GM19239 (cell line): ENCODE measurements at places on chromosomes 16 and 17.

DNA sequence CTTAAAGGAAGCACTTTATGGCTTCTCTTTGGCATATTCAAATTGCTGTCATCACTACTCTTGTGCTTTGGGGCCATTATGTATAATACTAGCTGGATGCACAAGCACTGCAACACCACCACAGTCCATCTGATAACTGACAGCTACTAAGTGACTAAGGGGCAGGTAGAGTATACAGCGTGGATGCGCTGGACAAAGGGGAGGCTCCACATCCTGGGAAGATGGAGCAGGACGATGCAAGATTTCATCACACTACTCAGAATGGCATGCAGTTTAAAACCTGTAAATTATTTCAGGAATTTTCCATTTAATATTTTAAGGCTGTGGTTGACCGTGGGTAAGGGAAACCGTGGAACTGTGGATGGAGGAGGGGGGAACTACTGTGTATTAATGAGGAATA lies 25.0 kb downstream of the MPRIP start:
- DNase-seq = no peak

GRCh38 chr17:81367171-81367570 lies 28.1 kb upstream of the BAHCC1 start:
- no peak for DNase-seq

- no peak for DNase-seq
Observed at GRCh38 chr17:32586666-32587065, 99.9 kb downstream of the CDK5R1 start.

DNA sequence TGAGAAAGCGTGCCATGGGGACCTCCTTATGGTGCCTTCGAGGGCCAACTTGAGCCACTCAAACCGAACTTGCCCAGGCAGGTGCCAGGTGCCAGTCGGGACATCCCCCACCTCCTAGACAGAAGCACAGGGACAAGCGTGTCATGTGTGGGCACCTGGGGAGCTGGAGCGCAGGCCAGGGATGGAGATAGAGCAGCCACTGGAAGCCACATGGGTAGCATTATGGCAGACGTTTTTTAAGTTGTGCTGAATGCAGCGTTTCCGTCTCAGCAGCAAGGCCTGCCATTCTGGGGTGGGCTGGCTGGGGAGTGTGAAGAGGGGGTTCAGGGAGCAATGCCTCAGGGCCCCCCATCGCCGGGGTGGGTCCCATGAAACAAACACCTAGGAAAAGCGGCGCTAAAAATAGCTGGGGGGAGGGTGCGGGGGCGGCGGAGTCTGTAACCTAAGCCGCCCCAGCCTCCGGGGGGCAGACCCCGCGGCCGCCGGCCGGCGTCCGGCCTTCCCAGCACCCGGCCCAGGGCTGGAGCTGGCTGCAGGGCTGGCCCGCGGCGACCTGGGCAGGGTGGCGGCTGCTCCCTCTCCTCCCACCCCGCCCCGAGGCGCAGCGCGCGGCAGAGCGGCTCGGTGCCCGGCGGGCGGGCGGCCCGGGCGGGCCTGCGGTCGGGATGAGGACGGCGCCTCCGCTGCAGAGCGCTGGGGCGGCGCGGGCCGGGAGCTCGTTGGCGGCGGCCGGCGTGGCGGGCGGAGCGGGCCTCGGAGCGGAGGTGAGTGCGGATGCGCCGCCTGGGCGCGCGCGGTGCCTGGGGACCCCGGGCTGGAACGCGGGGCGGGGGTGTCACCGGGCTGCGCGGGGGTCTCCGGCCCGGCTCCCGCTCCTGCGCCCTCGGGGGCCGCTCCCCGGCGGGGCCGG lies at the start of gene ZNF469:
TSS of gene ZNF469 (plus strand) at position 469 of the 910 bp plus-strand sequence. CDS start 44,512 bp downstream, outside the sequence.
- no peak for DNase-seq

- DNase-seq = no peak
Observed at GRCh38 chr16:65938083-65938482, 428.4 kb upstream of the CDH5 start.

DNA sequence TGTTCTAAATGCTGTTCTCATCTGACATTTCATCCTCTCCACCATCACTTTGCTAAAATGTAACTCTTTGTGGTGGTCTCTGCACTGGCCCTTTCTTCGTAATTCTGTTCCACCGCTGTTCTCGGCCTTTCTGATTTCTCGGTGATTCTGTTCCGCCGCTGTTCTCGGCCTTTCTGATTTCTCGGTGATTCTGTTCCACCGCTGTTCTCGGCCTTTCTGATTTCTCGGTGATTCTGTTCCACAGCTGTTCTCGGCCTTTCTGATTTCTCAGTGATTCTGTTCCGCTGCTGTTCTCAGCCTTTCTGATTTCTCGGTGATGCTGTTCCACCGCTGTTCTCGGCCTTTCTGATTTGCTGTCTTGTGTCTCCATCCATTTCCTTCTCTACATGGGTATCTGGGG lies 12.3 kb downstream of the FOXF1 start:
- DNase-seq = no peak

GRCh38 chr17:61478026-61478789 lies 26.0 kb downstream of the TBX4 start:
- no peak for DNase-seq

DNA sequence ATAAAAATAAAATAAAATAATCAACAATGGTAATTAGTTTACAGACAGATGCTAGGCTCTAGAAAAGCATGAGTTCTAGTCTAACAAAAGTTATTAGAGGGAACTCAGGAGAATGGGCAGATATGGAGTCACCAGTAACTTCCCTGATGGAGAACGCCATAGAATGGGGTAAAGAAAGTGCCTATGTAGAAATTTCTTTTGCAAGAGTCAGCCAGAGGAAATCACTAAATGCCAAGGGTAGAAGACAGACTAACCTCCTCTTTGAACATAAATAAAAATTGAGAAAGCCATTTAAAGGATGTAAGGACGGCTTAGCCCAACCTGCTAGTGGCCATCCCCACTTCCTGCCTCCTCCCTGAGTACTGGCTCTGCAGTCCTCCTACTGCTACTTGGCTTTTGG lies 141.6 kb downstream of the VPS53 start:
- DNase-seq = no peak

DNA sequence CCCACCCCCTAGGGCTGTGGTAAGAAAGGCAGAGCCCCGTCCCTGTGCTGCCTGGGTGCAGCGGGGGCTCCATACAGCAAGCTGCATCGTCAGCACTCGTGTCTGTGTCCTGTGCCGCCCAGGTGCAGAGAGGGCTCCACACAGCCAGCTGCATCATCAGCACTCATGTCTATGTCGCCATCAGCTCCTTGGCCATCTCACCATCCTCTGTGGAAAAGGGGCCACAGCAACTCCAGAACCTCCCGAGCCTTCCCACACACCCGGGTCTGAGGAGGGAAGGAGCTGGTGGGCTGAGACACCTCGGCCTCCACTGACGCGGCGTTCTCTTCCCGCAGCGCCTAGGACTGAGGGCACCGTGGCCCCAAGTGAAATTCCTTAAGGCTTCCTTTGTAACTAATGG lies 72.9 kb upstream of the CHMP6 start:
- no peak for DNase-seq
